ENCODE measurements at places on chromosomes 7 and 10.

- DNase-seq = no peak
Measured at GRCh38 chr10:123284022-123284421, 129.8 kb downstream of the BUB3 start.

- DNase-seq = no peak
Measured at GRCh38 chr7:377080-378040, 87.4 kb downstream of the FOXL3 start.

GRCh38 chr10:22438711-22439110 lies 93.4 kb downstream of the SPAG6 start:
- DNase-seq = no peak

DNA sequence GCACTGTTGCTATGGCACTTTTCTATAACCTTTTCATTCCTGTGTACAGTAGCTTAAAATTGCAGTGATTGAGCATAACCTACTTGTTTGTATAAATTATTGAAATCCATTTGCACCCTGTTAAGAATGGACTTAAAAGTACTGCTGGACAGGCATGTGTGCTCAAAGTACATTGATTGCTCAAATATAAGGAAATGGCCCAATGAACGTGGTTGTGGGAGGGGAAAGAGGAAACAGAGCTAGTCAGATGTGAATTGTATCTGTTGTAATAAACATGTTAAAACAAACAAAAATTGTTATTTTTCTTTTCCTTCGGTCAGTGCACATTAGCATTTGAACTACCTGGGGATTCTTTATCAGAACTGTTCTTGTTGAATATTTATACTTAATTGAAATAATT lies 57.1 kb upstream of the BAMBI start:
- no peak for DNase-seq

- DNase-seq = no peak
Measured at GRCh38 chr10:130341356-130341755, 205.2 kb downstream of the GLRX3 start.

- no peak for DNase-seq
Measured at GRCh38 chr10:60299961-60300883, 89.5 kb downstream of the ANK3 start.

DNA sequence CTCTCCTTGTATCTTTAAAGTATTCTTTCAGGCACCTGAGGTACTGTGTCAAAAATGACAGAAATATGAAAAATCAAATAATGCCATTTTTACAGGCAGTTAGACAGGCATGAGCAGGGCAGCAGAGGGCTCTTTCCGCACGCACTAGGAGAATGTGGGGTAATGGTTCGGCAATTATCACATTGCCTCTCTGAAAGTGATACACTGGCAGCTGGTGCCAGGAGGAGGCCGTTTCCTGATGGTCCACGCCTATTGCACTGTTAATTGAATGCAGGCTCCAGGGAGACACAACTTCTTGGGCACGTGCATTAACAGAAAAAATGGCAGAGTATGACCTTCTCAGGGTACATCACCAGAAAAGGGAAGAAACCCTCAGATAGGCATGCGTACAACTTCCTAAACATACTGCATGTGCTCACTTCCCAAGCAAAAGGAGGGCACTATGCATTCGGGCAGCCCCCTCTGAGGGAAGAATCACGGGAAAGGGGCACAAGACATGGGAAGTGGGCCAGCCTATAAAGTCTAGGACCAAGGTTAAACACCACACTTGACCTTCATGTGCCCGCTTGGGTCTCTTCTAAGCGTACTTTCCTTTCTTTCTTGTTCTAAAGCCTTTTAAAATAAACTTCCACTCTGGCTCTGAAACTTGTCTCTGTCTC lies 161.7 kb downstream of the TNS3 start:
- DNase-seq = no peak

DNA sequence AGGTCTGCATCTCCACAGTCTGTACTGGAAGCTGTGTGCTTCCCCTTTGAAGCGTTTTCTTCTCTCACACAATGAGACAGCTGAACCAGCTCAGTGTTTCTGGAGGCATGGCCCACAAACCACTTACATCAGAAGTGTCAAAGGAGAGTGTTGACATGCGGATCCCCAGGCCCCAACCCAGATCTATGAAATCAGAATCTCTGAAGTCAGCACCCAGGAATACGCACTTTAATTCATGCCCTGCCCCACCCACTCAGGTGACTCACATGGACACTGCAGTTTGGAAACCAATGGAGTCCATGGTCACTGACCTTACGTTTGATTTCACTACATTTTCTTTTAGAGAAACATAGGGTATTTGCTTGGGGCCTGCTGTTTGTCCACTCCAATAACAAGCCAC lies 19.0 kb downstream of the TLL2 start:
- no peak for DNase-seq

DNA sequence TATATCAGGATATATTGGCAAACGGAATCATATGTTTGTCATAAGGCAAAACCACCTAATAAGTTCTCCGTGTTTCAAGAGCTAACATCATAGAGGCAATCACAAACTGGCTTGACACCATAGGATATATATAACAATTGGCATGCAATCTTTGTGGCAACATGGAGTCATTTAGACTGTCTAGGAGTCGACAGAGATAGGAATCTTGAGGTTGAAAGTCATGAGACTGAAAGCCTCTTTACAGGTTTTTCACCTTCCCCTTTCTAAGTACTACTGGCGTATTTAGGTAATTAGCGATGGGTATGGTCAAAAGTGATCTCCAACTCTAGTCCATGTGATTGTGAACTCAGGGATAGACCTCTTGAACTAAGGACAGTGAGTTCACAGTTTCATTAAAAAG lies 63.7 kb downstream of the THSD7A start:
- no peak for DNase-seq

DNA sequence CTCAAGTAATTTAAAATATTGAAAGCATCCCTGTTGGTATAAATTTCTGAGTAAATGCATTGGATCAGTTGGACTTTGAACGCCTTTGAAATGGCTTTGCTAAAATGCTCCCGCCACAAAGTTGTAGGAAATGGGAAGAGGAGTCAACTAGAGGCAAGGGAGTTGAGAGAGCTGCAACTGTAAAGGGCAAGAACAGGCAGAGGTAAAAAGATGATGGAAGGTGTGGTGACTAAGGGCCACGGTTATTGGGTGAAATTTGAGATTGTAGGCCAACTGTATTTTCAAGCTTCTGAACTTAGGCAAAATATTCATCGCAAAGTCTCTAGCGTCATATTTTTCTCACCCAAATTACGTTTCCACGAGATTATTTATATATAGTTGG lies 595 bp upstream of the SUMF2 start:
- no peak for DNase-seq

DNA sequence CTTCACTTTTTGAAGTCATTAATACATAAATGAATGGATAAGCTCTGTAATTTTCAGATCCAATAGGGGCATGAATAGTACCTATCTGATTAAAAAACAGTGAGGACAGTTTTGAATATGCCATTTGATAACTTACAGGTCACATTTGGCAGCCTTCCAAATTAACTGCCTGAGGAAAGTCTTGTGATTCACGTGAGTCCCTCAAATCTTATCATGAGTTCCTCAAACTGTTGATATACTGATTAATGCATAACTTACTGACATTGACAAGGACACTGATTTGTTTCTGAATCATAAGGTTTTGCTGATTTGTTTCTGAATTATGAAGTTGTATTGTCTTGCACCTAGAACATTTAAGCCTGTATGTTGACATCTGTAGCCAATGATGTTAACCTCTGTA lies 55.1 kb downstream of the ANKMY2 start:
- DNase-seq = no peak

DNA sequence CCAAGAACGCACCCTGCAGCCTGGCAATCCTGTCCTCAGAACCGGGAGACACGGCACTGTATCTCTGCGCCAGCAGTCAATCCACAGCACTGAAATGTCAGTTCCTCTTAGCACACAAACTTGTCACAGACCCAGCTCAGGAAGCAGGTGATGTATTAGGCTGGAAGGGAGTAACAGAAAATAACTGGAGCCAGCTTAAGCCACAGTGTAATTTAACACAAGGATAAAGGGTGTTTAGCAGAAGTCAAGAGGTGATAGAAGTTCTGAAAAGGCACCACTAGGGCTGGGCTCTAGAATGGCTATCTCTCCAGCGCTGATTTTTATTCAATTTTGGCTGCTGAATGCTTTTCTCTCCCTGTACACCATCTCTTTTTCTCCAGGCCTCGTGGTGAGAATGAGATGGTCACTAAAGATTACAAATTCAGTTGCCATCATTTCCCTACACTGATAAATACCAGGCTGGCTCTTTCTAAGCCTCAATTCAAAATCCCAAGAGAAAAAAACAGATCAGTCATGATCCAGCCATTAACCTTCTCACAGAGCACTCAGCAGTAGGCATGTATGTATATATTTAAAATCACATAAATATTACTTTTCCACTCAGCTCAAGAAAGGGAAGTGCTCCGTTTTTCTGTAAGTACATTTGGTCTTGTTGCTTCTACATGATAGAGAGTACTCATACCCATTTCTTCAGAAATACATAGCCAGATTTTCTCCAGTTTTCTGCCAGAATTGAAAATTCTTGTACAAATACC lies 102.7 kb upstream of the PRSS1 start:
- DNase-seq = no peak

DNA sequence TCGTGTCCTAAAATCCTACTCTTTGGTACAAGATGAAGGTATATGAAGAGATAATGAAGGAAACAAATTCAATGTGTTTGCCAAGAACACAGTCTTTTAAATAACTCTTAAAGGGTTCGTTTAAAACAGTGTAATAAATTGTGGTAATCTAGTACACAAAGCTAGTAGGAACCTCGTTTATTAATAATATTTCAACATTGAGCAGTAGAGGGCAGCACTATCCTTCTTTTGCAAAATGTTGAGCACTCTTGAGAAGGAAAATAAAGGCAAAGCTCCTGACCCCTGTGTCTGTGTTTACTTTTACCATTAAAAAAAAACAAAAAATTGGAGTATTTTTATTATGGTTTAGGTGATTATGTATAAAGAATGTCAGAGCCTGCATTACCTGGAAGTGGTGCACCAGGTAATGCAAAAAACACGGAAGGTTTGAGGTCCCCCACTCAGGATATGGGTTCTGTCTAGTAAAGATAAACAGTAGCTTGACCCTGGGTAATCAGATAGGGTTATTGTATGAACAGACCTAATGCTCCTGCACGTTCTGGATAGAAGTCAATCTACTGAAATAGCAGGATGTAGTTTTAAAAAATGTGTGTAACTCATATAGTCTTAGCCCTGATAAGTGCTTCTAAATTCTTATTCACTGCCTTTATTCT lies 5.7 kb upstream of the GOT1 start:
- DNase-seq = no peak

- no peak for DNase-seq
Measured at GRCh38 chr7:47484457-47484856, 97.5 kb downstream of the TNS3 start.

- no peak for DNase-seq
Measured at GRCh38 chr10:112562809-112563663, 116.0 kb downstream of the VTI1A start.

- DNase-seq = no peak
Measured at GRCh38 chr10:63504145-63504881, 16.9 kb upstream of the REEP3 start.

GRCh38 chr7:25272265-25272664 lies 44.0 kb upstream of the NPVF start:
- DNase-seq = no peak

DNA sequence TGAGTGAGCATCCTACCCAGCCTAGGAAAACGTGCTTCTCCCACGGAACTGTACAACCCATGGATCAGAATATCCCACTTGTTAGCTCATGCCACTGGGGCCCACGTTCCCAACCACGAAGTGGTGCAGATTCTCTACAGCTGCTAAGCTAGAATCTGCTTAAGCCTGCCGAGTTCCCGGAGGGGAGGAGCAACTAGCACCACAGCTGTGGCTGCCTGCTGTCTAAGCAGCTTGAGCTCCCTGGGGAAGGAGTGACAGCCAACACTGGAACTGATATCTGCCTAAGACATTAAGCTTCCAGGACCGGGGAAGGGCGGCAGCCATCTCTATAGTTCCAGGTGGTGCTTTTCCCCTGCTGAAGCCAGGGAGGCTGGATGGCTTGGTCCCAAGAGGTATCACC lies 334.7 kb upstream of the CHRM2 start:
- no peak for DNase-seq

Data from stimulated activated CD4-positive, alpha-beta T cell treated with anti-CD3 and anti-CD28 coated beads, TNF-alpha, amount 100 ng/mL, for 1 hour (primary cell).